ENCODE measurements at places on chromosomes 7 and 10.

DNA sequence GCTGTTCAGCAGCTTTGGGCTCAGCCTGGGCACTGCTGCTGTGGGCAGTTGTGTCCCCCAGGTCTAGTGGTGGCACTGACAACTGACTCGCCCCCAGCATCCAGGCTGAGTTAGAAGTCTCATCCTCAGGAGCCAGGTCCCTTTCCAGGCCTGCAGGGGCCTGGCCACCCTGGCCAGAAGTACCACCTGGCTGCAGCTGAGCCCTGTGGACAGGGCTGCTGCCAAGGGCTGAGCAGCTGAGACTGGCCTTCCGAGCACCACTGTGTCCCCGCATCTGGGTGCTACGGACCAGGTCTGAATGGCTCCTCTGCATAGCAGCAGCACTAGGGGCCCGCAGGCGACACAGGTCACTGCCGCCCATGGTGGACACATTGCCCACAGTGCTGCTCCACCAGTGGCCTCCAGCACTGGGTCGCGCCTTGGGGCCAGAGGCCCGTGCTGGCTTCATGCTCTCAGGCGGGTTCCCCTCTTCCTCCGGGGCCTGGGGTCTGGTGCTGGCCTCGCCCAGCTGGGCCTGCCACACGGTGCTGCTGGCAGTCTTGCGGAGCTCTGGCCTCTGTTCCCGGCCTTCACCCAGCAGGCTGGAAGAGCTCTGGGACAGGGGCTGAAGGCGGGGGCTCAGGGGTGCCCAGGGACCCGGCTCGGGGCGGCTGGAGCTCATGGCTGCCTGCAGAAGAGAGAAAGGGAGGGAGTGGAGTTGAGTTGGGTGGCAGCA, 6.2 kb downstream of the GPRIN2 start:
- no peak for DNase-seq

GRCh38 chr7:130935564-130936157, 201.7 kb upstream of the KLF14 start:
- no peak for DNase-seq

DNA sequence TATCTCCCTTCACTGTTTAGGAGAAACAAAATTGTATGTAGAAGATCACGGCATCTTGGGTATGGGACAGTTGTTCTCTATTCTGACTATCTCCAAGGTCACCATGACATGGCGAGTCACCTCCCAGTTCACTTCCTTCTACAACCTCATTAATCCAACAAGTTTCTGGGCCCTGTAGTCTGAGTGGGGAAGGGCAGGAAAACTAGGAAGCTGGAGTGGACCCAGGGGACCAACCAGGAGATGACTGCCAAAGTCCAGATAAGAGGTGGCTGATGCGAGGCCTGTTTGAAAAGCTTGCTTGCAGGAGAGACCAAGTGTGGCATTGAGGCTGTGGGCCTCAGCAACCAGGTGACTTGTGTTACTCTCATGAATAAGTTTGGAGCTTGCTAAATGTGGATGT, 584.9 kb downstream of the TNS3 start:
- peak; percentile 13 for DNase-seq

DNA sequence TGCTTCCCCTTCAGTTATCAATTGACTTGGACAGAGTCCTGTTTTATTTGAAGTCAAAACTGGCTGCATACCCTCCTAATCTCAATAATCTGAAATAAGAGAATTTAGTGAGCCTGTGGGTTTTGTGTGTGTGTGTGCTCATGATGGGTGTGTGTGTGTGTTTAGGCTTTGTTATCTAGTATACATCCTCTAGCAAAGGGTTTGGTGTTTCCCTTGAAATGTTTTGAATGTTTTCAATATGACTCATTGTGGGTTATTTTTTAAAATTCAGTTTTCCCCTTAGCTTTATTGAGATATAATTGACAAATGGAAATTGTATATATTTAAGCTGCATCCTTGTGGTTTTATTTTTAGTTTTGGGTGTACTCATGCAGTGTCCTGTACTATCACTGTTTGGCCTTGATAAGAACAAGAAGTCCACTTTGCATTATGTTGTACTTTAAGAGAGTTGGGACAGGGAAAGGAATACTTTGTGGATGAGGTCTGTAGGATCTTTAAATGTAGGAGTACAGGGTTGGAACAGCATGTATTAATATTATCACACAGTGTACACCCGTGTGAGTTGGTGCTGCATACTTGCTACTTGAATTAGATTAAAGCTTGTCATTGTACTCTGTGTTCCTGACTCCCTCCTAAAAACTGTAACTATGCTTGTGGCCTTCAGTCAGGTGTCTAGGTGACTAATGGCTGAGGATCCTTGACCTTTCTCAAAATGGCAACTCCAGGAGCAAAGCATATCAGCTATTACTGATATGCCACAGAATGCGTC, 58.3 kb downstream of the VCL start:
- peak; percentile 81 for DNase-seq

DNA sequence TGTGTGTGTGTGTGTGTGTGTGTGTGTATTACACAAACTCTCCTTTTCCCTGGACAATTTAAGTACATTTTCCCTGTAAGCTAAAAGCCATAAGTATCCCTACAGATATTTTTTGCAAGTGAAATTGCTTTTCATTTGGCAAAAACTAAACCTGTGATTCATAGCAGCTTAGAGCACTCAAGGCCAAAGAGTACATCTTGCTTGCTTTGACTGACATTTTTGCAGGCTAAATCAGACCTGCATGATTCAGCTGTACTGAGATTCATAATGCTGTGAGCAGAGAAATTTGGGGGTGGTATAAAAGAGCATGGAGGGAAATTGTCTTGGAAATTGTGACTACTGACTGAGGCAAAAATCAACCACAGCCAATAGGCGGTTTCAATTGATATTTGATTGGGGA, 500.4 kb downstream of the GFRA1 start:
- DNase-seq = peak; percentile 29

- DNase-seq = no peak
Measured at GRCh38 chr10:117140525-117140902, 2.4 kb upstream of the VAX1 start.

DNA sequence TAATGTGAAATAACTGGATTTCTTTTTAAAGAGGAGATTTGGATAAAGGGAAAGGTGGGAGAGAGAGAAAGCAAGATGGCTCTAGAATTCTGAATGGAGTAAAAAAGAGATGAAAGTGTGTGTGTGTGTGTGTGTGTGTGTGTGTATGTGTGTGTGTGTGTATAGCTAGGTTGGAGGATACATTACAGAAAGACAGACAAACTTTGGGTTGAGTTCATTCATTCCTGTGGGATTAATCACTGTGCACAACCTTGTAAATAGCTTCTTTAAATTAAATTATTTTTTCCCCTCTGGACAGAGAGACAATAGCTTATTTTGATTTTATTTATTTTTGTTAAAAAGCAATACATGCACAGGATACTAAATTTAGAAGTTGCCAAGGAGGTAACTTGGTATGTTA, 7.5 kb downstream of the ASB4 start:
- DNase-seq = peak; percentile 59

DNA sequence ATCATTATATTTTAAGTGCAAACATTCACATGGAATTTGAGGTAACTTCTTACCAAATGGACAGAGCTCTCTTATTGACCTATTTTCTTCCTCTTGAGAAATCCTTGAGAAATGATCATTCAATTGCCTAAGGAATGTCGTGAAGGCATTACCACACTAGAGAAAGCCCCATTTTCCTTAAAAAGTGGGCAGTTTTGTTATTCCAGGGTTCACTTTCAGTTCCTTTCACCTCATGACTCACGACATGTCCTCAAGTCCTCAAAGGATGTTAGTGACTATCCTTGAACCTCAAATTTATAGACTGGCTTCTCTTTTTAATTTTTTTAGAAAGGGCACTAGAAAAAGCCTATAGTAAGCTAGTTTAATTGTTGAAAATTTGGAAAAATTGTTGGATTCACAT, 40.4 kb upstream of the SMIM30 start:
- no peak for DNase-seq

DNA sequence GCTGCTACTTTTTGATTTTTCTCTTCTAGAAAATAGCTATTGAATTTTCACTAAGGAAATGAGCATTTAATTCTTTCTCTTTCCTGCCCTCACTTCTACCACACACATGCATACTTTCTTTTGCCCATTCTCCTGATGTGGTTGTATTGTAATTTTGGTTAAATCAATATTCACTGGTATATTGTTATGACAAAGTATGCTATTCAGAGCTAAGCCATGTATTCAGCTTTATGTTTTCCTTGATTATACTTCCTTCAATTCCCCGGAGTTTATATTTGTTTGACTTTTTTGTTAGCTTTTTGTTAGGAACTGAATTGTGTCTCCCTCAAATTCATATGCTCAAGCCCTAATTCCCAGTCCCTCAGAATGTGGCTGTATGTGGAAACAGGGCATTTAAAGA, 24.0 kb downstream of the LRRC72 start:
- no peak for DNase-seq

GRCh38 chr7:25712500-25712899, 439.5 kb upstream of the NFE2L3 start:
- DNase-seq = no peak

DNA sequence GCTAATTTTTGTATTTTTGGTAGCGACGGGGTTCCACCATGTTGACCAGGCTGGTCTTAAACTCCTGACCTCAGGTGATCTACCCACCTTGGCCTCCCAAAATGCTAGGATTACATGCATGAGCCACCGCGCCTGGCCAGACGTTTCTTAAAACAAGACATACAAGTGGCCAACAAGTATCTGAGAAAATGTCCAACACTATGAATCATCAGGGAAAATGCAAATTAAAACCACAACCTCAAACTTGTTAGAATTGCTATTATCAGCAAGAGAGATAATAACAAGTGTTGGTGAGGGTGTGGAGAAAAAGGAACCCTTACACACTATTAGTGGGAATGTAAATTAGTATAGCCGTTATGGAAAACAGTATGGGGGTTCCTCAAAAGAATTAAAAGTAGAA, 148.6 kb downstream of the SUGCT start:
- no peak for DNase-seq

GRCh38 chr7:45699726-45700390, 125.7 kb downstream of the ADCY1 start:
- no peak for DNase-seq

- DNase-seq = no peak
Measured at GRCh38 chr7:148110097-148110868, 480.3 kb upstream of the C7orf33 start.

GRCh38 chr10:111933937-111934336, 249.6 kb downstream of the GPAM start:
- DNase-seq = no peak

GRCh38 chr7:28018446-28018845, 162.1 kb downstream of the JAZF1 start:
- DNase-seq = no peak

- no peak for DNase-seq
Measured at GRCh38 chr10:12909836-12910185, 91.7 kb downstream of the CCDC3 start.

GRCh38 chr7:42902331-42902730, 9.5 kb downstream of the C7orf25 start:
- no peak for DNase-seq

Data from cardiac fibroblast (primary cell).